ENCODE measurements at places on chromosomes 1 and 21.

- DNase-seq: peak; percentile 41
These were observed 34.0 kb upstream of the SSX2IP start for GRCh38 chr1:84724128-84724860.

DNA sequence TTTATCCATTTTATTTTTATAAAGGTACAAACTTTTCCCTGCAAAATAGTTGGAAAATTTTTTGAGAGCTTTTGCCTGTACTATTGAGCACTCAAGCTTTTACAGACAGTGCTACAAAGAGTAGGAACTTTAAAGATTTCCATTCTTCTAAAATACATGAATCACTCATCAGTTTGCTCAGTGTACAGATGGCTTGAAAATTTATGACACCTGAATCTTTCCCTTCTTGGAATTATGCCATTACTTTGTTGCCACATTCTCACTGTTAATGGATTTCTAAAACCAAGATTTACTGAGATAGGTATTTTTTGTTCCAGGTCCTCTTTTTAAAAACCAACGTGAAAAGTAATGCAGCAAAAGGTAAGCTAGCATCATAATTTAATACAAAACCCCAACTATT lies 76.0 kb downstream of the GPATCH2 start:
- DNase-seq: no peak

GRCh38 chr1:79110749-79111148 lies 104.2 kb upstream of the ADGRL4 start:
- no peak for DNase-seq

DNA sequence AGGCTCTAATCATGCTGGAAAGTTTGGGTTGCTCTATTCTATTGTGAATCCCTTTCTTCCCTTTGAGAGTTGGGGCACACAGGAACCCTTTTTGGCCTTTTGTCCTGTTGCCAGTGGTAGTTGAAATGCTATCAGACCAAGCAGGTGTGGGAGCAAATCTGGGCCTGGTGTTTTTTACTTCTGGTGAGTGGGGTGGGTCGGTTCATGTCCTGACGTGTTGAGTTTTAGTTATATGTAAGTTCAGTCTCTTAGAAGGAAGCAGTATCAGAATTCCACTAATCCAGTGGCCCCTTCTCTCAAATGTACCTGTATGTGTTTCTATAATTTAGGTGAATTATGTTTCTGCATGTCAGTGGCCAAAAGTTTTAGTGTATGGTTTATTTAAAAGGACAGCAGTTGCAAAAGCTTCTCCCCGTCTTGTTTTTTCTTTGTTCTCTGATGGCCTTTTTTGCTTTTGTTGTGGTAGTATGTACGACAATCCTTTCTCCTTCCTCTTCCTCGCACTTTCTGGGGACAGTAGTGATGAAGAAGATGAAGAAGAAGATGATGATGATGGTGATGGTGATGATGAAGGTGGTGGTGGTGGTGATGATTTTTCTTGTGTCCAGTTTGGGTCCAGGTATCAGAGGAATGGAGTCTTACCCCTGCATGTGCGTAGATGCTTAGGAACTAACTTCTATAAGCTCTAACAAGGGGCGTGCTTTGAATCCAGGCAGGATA lies 74.2 kb downstream of the UBE4B start:
- no peak for DNase-seq

DNA sequence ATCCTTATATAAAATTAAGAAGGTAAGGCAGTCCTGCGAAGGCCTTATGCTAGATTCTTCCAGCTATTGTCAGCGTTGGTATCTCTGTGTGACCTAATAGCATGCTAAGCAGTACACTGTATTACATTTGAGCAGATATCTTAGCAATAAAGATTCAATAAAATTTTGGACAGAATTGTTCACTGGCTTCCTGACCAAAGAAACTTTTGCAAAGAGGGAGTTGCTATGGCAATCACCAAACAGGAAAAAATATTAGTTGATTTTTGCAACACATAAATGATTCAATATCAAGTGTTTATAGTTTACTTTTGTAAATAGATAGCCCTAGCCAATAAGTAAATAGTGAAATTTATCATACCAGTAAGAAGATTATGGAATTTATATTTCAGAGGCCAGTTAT lies 31.0 kb upstream of the PLEKHO1 start:
- DNase-seq: no peak

DNA sequence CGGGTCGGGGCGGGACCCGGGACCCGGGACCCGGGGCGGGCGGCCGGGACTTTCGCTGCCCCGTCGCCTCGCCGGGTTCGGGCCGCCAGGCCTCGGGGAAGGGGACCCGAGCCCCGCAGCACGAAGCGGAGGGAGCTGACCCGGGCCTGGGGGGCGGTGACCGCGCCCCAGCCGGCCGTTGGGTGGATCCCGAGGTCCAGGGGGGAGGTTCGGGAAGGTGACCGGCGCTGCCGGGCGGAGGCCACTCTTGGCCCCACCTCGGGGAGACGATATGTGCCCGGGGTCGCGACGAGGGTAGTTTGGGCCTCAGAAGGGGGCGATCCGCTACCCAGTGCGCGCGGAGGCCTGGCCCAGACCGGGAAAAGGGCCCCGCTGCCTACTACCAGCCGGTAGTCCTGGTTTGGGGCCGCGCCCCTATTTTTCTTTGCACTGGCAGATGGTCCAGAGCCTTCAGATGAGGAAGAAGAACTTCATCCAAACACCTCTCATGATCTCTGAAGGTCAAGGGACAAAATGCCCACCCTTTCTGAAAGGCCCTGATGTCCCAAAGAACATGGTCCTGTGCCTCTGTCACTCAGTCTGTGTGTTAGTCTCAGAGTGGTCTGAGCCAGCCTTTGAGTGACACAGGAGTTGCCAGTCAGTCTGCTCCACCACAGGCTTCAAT lies 766 bp downstream of the AGO4 start:
- DNase-seq: no peak

DNA sequence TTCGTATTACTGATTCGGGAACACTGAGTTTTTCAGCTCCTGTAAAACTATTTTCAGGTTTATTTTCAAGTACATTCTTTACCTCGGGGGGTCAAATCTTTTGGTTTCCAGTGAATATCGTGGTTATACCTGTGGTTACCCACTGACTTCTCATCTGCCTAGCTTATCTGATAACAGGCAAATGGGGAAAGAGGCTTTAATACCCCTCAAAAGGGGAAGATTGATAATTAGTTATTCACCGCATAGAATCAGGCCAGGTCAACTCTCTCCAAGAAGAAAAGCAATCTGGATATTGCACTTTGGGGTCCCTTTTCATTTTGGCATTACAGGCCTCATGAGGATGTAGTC lies 23.0 kb downstream of the RUNX1 start:
- DNase-seq: no peak

DNA sequence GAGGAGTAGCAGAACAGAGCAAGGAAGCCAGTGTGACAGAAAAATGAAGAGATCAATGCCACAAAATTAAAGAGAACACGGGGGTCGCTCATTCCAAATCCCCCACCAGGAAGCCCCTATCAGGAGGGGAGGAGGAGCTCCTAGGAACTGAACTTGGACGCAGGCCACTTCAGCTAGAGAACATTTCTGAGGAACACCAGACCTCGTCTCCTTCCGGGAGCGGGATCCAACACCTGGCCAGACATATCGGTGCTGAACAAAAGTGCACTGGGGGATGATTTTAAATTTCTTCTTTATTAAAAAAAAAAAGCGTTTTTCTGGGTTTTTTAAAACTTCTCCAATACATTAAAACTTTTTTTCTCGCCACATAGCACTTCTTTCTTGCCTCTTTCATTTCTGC lies 40.8 kb downstream of the OLFML2B start:
- no peak for DNase-seq

GRCh38 chr1:24216276-24217074 lies 29.4 kb upstream of the IFNLR1 start:
- no peak for DNase-seq

DNA sequence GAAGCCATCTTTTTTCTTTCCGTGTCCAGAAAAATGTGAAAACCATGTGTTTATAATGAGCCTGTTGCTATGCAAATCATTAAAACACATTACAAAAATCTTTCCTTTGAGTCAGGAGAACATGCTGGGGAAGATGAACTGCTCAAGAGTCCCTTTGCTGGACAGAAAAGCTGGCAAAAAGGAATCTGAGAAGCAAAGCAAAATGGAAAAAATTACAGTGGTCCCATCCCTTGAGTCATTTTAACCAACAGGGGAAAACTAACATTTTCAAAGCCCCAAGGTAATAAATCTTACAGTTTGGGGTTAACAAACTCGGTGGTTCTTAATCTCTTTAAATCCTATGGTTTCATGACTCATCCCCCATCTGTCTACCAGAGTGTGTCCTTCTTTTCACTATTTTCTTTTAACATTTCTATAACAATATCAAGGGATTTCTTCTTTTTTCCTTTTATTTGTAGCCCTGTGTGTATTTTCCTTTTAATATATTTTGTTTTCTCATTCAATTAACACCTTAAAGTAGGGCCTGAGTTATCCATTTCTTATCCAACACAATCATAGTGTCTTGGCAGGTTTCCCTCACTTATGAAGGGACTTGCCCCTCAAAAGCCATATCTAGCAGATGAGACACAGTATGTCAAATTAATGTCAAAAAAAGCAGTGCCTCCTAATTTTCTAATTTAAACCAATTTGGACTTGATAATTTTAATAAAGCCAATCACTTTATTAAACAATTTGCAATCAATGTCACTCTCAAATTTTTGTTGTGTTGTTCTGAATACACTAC lies 105.4 kb downstream of the PTPN14 start:
- no peak for DNase-seq

DNA sequence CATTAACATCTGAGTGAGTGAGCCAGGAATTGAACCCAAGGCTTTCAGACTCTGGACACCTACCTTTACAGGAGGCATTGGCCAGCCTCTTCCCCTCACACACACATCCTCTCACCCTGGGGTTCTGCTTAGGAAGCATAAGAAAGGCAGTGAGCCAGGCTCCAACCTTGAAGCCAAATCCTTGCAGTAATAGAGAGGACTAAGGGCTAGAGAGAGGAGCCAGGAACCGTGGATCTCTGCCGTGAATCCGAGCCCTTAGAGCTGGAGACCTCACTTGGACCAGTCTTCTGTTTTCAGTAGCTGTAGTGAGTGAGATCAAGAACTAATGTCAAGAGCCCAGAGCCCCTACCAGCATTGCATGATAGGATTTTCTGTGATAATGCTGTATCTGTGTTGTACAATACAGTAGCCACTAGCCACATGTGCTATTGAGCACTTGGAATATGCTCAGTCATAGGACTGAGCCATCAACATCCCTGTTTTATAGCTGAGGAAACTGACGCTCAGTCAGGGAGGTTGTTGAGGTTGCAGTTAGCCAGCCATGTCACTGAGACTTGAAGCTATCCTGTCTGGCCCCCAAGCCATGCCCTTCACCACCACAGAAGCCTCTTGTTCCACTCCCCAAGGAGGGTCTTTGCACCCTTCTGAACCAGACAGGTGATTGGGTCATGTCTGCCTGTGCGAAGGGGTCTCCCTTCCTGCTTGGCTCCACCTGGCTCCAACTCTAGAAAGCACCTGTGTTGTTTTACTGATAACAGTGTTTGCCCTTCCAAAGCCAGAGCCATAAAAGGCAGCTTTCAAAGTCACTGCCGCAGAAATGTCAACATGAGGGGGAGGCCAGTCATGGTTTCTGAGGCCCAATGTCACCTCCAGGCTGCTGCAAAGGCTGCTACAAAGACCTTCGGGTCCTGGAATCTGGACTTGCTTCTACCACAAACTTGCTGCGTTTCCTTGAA lies 101.1 kb upstream of the JUN start:
- peak; percentile 24 for DNase-seq

DNA sequence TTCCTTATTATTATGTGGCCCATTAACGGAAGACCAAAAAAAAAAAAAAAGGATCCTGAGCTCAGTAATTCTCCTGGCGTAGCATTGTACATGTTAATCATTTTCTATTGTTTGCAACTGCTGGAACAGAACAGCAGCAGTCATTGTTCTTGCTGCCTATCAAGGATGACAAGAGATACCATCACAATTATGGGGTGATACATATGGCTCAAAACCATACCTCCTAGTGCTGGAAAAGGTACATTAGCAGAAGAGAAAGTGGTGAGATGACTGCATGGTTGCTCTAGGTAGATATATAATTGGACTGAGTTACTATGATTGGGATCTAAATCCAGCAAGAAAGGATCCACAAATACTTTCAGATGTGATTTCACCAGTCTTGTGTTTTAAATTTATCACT lies 13.3 kb upstream of the TLR5 start:
- no peak for DNase-seq

DNA sequence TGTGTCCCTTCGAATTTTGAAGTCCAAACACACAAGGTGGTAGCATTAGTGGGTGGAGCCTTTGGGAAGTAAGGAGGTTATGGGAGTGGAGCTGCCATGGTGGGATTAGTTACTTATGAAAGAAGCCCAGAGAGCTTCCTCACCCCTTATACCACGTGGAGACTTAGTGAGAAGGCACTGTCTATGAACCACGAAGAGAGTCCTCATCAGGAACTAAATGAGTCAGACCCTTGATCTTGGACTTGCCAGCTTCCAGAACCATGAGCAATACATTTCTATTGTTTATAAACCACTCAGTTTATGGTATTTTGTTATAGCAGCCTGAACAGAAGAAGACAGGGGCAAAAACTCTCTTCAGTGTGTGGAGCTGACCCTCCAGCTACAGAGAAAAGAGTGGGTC lies 259.3 kb upstream of the AJAP1 start:
- no peak for DNase-seq

DNA sequence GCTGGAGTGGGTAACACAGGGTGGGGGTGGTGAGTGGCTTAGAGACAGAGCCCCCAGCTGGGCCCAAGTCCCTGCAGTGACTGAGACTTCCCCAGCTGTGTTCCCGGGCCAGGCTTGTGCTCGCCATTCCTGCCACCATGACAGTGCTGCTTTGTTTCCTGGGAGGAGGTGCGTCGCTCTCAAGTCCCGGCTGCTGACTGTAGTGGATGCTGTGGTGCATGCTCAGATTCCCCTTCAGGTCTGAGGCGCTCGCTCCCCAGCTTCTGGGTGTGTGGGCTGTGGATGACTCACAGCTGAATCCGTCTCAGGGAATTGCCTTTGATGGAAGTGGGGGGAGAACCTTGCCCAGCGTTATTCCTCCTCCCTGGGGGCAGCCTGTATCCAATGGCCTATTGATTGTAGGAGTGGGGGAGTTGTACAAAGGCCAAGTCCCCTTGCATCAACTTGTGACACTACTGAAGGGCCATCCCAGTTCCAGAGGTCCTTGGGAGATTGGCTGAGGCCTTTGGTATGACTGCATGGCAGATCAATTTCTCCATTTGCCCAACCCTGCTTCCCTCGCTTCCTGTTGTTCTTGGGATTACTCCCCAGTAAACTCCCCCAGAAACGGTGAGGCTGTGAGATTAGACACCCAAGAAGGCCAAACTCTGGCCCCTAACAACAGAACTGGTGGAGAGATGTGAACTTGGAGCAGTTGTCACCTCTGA lies 17.8 kb upstream of the POU3F1 start:
- no peak for DNase-seq
